ENCODE measurements at places on chromosomes 1 and 21.

- no peak for DNase-seq
Observed at GRCh38 chr1:76865696-76866286, 1.5 kb upstream of the ST6GALNAC5 start.

- DNase-seq, result no peak
Observed at GRCh38 chr21:40613546-40614030, 233.4 kb downstream of the DSCAM start.

DNA sequence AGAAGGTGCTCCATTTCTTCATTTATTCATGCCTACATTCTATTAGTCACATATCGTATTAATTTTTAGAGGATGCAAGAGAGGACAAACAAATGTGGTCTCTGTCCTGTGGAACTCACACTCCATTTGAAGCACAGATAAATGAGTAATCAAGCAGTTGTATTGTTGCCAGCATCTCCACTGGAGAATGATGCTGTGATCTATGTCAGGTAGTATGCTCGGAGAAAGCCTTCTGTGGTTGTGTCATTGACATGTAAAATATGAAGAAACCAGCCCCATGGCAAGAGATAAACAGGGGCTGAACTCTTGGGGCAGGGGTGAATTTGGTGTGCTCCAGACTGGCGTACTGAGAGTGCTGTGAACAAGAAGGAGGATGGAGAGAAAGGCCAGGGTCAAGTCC, 101.2 kb downstream of the FASLG start:
- no peak for DNase-seq

DNA sequence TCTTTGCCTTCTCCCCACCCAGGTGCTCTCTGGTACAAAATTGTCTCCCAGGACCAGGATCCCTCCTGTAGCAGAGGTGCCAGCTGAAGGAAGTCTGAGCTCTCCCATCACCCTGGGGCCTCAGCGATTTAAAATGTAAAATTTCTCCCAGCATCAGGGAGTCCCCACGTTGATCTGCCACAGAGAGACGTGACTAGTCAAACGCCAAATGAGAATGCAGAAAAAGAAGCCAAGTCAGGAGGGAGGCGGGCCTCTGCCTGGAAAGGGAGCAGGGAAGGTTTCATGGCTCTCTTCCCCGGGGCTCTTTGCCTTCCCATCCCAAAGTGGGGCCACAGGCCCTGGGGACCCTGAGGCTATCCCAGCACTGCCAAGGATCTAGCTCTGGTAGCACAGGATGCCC, 40.0 kb upstream of the USP1 start:
- no peak for DNase-seq

GRCh38 chr1:119966020-119966419, 69.7 kb upstream of the ADAM30 start:
- peak; percentile 20 for DNase-seq

DNA sequence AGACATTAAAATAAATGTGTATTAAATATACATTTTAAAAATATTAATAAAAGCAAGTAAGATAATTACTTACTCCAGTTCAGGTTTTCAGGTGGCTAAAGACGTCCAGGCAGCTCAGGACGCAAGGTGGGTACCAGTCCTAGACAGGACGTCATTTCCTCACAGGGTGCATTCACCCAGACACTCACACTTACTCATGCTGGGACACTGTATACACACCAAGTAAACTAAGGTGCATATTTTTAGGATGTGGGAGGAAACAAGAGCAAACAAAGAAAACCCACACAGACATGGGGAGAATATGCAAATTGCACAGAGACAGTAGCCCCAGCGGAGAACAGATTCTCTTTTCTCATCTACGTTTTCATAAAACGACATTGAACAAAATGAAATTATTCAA, 457.9 kb downstream of the BRINP3 start:
- no peak for DNase-seq

DNA sequence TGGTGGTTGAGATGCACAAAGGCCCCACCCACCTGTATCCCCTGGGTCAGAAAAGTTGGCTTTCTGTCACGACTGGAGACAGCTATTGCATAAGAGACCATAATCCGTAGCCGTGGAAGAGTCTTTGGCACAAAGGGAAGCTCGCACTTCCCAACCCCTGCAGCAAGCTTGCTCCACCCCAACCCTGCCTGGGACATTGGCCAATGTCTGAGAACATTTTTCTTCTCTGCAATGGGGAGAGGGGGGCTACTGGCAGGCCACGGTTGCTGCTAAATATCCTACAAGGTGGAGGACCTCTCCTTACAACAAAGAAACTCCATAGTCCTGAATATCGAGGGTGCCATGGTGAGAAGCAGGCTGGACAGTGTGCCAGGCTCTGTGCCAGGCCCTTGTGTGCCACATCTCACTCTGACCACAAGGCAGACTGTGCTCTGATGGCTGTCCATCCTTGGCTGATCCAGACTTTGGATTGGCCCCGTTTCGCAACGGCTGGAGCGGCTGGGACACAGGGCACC, 104.1 kb downstream of the CSMD2 start:
- peak; percentile 17 for DNase-seq

DNA sequence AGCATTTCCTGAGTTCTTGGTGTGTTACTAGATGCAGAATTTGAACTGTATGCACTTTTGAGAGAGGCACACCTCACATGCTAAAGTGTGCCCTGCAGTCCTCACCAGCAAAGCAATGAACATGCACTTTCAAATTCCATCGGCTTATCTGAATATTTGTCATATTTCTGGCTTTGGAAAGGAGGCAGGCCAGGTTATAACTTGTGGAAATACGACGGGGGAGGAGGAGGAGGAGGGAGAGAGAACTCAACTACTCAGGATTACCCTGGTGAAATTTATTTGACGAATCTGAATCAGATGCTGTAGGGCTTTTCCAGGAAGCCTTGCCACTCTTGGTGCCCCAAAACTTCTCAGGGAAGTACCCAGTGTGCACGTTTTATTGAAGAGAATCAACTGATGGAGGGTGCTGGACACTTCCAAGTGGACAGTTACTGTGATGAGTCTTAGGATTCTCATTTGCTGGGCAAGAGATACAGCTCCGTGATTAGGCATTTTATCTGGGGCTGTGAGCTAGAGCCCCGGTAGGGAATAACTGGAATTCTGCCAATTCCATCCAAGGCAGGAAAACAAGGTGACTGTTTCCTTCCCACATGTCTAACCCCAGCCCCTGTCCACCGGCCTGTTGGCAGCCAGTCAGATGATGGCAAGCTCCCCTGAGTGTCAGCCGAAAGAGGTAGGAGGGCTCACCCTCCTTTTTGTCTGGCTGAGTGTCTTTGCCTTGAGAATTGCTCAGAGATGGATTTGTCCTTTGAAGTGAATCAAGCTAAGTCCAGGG, 3.8 kb downstream of the PDPN start:
- no peak for DNase-seq

GRCh38 chr1:231628207-231628876, 1.8 kb downstream of the DISC1 start:
- no peak for DNase-seq

DNA sequence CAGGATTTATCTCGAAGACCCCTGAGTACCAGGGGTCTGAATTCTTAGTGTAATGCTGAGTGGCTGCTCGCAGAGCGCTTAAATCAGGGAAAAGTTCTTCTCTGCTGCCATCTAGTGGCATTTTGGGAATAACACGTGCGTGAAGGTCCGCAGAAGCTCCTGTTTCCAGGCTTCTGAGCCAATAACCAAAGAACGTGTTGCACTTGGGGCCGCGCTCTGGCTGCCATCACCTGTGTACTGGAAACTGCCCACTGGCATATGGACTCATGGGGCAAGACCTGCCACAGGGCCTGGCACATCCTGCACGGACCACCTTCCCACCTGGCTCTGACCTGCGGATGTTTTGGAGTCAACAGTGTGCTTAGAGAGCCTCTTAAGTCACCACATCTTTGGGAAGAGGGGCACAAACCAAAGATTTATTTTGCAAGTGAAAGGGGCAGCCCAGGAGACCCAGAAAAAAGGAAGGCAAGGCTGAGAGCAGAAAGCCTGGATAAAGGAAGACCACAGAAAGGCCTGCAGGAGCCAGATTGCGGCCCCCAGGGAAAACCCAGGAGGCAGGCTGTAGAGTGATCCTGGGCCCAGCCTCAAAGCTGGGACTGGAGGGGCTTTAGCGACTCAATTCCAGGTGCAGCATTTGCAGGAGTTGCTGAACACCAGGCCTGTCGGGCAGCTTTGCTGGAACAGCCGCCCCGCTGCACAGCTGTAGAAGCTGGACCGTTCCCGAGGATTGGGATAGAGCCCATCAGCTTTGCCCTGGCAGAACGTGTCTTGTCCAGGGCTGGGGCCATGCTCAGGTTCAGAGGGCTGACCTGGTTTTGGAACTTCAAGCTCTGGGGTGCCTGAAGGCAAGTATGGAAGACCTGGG, 13.0 kb downstream of the CHIT1 start:
- DNase-seq, result peak; percentile 61

DNA sequence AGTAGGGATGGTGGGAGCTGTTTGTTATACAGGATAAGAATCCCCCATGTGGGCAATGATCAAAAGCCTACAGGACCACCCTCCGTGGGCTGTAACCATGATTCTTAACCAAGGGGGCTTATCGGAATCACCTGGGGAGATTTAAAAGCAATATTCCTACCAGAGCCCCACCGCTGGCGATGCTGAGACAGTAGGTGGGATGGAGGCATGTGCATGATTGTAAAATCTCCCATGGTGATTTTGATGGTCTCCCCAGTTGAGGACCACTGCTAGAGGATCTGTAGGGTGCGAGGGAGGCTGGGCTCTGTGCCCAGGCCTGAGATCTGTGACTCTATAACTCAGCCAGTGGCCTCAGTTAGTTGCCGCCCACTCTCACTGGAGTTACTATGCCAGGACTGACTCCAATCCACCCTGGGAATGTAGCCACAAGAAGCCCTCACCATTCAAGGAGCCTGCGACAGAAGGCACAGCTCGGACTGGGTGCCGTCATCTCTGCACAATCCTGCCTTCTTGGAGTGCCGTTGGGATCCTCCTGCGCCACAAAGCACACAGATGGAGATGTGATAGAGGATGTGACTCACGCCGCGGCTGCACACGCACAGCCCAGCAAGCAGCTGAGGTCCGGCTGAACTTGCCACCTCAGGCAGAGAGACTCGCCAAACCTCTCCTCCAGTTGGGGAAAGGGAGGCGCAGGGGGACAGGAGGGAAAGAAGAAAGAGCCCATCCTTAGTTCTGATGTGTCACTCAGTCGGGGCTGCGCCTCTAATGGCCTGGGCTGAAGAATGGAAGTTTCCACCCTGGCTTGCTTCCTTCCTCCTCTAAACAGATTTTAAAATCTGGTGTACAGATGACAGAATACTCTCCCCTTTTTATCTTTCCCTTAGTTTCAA, 26.5 kb downstream of the AKNAD1 start:
- peak; percentile 87 for DNase-seq

- DNase-seq, result no peak
Observed at GRCh38 chr1:224666078-224666477, 50.0 kb downstream of the CNIH3 start.

DNA sequence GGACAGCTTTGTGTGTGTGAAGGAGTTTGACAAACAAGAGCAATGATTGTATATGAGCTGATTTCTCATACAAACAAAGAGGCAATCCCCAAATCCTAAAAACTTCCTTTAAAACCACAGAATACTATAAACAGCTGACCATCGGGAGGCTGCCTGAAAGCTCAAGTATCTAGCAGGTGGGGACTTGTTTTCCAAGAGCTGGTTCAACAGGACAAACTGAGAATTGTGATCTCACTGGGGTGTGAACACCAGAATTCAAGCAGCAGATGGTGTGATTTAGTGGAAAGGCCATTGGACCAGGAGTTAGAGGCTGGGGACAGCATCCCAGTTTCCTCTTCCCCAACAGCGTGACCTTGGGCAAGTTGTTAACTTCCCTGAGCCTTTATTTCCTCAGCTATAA, 13.9 kb downstream of the LMX1A start:
- no peak for DNase-seq

- DNase-seq, result no peak
Observed at GRCh38 chr1:169644297-169644696, 14.4 kb upstream of the SELP start.

GRCh38 chr21:18518054-18518481, 114.5 kb upstream of the TMPRSS15 start:
- DNase-seq, result no peak

GRCh38 chr1:150626150-150626549, 3.3 kb downstream of the ENSA start:
- no peak for DNase-seq

GRCh38 chr1:18018366-18018765, 89.2 kb upstream of the IGSF21 start:
- no peak for DNase-seq

DNA sequence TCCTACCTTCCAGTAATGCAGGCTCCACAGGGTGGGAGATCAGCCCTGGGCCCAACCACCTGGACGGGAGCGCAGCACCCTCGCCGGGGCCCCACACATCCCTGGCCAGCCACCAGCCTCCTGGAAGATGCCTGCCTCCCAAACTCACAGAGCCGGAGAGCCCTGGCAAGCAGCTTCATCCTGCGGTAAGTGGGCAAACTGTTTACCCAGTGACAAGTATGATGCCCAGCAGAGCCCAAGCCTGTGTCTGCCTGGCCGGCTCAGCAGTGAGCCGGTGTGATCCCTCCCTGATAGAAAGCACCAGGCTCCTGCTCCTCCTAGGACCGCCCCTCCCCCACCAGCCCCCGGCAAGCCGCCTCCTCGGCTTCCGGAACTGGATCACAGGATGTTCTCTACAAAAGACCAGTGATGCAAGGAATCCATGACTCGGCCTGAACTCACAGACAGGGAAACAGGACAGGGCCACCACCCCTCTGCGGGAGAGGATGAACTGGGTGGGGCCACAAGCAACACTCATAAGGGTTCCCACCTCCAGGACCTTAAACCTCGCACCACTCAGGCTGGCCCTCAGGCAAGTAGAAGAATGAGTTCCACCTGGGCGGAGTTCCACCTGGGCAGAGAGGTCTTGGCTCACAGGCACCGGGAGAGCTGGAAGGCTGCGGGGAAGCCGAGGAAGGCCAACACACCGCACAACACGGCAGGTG, 7.9 kb downstream of the ACOT7 start:
- peak; percentile 77 for DNase-seq

- DNase-seq, result no peak
Observed at GRCh38 chr1:235882816-235883215, 16.1 kb upstream of the LYST start.

DNA sequence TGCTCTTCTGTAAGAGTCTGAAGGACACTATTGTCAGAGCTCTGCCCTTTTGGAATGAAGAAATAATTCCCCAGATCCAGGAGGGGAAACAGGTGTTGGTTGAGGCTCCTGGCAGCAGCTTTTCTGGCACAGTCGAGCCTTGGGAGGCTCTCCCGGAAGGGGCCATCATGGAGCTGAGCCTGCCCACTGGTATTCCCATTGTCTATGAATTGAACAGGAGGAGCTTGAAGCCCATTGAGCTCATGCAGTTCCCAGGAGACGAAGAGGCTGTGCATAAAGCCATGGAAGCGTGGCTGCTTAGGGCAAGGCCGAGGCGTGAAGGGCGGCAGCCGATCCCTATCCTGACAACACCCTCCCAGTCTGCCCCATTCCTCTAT, 26.6 kb downstream of the UBE4B start:
- DNase-seq, result no peak

DNA sequence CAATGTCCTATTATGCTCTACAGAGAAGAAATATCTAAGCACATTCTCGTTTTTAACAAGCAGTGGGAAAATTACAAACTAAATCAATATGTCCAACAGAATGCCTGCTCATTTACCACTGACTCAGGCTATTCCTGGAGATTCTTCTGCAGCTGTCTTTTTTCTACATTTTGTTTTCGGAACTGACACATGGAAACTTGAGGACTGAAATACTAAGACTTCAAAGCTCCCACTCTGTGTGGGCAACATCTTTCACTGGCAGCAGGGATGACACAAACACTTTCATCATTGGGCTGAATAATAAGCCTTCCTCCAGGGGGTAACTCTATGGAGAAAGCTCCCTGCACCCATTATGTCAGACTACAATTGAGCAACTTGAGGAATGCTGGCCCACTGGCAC, 175.5 kb upstream of the NCAM2 start:
- DNase-seq, result no peak

GRCh38 chr21:44960141-44961092, 20.6 kb downstream of the SLX9 start:
- DNase-seq, result no peak

All from AG08396 (cell line).